ENCODE measurements at places on chromosomes 2 and 18. TPM values are rescaled to one million over a fixed set of nuclear protein-coding genes. Genes with fewer than 3 reads are reported as not detected.

DNA sequence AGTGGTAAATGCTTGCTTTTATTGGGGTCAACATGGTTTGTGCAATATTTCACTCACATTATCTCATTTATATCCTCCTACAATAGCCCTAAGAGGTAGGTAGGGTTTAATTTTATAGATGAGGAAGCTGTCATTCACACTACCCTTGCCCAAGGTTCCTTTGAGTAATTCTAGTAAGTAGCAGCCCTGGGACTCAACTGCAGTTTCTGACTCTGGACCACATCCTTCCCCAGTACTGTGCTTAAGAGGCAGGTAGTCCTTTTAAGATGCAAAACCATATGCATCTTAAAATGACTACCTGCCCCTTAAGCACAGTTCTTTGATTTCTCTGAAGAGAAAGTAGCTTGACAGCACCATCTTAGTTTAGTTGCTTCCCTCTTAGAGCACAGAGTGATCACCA is 15.7 kb upstream of the NT5C1B start:
- DNase-seq: no peak

DNA sequence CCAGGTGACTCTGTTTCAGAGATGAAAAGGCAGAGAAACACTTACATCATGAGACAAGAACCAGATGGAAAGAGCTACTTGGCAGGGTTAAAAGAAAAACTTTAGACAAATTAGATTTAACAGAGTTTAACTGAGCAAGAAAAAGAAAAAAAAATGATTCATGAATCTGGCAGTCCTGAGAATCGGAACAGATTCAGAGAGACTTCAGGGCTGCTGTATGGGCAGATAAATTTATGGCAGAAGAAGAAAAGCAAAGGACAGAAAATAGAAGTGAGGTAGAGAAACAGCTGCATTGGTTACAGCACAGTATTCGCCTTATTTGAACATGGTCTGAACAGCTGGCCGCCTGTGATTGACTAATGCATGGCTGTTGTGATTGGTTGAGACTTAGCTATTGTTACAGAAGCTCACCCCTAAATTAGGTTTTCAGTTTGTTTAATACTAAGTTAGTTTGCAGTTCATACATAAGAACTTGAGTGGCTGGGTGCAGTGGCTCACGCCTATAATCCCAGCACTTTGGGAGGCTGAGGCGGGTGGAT is 43.0 kb upstream of the RHOB start:
- DNase-seq: no peak

- no peak for DNase-seq
Measured at GRCh38 chr2:201642086-201642578, 1.2 kb downstream of the TMEM237 start.

DNA sequence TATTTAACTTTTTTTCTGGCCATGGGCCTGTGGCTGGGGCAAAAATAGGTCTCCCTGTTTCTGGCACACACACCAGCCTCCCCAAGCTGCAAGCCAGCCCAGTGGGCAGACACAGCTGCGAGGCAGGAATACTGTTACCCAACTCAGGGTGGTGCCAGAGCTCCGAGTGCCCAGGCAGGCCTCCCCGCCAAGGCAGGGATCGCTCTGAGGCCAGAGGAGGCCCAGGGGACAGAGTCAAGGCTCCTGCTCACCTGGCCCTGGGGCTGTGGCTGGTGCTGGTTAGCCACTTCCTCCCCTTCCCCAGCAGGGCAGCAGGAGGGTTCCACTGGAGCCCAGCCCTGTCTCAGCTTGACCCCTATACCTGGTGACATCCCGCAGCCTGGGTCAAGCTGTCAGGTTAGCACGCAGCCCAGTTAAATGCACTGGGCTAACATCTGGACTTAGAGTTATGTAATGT is 67.1 kb upstream of the EPAS1 start:
- no peak for DNase-seq

GRCh38 chr2:30776831-30777635 is 30.2 kb downstream of the CAPN13 start:
- DNase-seq: no peak

GRCh38 chr18:62996566-62996965 is 281.2 kb downstream of the PHLPP1 start:
- no peak for DNase-seq

DNA sequence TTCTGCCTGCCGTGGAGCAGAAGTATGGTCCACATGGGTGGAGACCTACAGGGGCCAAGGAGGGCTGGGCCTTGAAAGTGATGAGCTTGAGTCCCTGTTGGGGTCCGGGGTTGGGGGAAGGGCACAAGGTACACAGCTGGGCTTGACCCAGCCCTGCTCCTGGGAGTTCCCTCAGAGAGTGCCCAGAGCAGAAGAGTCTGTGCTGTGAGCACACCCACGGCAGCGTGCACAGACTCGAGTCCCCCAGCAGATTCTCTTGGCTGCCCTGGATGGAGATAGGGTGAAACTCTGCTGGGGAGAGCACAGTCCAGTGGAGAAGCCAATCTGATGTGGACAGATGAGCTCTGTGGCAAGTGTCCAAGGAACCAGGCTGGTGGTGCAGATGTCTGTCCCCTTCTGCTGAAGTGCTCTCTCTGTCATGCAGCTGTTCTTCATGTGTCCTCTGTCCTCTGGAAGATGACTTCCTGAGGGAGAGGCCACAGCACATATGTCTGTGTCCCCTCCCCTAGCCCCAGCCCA is 27.5 kb downstream of the INPP4A start:
- no peak for DNase-seq

GRCh38 chr2:182587831-182588230 is 128.2 kb upstream of the DNAJC10 start:
- no peak for DNase-seq

DNA sequence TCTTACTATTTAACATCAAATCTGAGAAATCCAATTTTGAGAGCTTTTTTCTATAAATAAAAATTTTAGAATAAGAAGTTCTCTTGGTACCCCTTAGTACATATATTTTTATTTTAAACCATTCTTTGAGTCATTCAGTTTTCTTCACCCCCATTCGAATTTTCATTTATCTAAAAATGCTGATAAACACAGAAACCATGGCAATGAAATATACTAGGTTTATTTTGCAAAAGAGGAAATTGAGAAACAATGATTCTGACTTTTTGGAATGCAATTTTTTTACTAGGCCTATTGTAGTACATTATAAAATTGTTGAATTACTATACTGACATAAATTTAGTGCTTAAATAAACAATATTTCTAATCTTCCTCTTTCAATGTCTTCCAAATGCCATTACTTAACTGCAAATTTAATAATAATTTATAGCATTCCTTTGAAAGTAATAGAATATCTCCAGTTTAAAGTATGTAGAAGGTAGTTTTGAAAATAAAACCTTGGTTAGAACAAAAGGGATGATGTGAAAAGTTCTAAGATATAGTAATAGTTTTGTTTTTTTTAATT is 46.3 kb downstream of the TANK start:
- DNase-seq: no peak

DNA sequence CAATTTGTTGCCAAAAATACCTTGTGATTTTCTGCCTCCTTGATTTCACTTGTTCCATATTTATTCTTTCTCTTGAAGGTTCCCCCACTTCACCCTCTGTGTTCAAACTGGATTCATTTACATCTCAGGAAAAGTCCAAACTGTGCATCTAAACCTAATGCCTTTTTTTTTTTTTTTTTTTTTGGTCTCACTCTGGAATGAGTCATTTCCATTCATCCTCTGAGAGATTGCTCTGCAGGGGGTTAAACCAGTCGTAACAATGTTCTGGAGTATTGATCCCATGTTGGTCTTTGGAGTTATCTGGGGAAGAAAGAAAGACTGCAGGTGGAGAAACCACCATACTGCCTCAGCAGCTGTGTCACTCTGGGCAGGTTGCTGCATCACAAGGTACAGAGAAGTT is 119.7 kb downstream of the TACR1 start:
- DNase-seq: no peak

GRCh38 chr18:9000733-9001132 is 101.8 kb upstream of the NDUFV2 start:
- no peak for DNase-seq

PTPRN gene
- polyA plus RNA-seq: 0.79 TPM

PIGN gene
- polyA plus RNA-seq: 28.4 TPM

ZNF396 gene
- polyA plus RNA-seq: 3.2 TPM

PLEK gene
- 12.8 TPM for polyA plus RNA-seq
